Stimulated activated CD8-positive, alpha-beta memory T cell treated with anti-CD3 and anti-CD28 coated beads, Interleukin-7, amount 100 ng/mL, for 4 hours (primary cell): ENCODE measurements at places on chromosomes 1 and 21.

DNA sequence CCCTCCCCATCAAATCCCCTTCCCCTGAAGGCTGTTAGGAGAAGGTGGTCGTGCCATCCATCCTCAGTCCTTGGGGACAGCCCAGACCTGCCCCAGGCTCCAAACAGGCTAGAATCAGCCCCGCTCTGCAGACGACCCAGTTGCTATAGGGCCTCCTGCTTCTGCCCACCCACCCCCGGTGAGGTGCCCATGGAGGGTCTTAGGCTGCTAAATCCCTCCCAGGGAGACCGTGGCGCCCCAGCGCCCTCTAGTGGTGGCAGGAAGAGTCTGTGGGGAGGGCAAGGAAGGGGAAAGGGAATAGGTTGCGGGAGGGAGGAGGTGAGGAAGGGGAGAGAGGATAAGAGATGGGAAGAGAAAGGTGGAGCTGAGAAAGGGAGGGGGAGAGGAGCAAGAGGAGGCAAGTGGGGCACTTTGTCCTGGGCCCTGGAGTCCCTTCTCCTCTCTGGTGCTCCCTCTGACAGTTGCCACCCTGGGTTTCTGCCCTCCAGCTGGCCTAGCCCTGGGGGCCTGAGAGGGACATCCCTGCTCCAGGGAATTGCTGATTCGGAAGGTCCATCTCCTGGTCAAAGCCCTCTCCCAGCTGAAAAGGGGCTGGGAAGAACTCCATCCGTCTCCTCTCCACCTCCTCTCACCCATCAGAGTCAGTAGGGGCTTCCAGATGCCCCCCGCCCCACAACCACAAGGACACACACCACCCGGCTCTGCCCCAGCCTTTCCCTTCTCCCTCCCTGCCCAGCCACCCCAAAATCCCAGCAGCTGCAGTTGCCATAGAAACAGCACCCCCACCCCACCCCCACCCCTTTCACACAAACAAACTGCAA lies 55.4 kb downstream of the CAMK2N1 start:
- DNase-seq: no peak

GRCh38 chr1:61839679-61840078 lies 97.4 kb downstream of the PATJ start:
- DNase-seq: no peak

DNA sequence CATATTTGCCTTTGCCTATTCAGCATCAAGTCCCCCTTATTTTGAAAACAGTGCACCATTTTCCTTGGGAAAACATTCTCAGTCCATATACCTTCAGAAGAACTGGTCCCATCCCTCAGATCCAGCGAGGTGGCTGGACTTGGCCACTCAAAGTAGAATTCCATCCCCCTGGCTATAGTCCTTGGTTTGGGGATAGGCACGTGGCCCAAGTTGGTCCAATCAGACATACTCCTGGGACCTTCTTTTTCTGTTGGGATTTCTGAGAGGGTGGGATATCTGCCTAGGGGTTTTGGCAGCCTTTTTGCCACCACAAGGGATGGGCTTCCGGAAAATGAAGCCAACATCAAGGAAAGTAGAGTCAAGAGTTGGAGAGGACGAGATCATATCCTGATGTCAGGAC lies 10.7 kb upstream of the MATN1 start:
- no peak for DNase-seq

DNA sequence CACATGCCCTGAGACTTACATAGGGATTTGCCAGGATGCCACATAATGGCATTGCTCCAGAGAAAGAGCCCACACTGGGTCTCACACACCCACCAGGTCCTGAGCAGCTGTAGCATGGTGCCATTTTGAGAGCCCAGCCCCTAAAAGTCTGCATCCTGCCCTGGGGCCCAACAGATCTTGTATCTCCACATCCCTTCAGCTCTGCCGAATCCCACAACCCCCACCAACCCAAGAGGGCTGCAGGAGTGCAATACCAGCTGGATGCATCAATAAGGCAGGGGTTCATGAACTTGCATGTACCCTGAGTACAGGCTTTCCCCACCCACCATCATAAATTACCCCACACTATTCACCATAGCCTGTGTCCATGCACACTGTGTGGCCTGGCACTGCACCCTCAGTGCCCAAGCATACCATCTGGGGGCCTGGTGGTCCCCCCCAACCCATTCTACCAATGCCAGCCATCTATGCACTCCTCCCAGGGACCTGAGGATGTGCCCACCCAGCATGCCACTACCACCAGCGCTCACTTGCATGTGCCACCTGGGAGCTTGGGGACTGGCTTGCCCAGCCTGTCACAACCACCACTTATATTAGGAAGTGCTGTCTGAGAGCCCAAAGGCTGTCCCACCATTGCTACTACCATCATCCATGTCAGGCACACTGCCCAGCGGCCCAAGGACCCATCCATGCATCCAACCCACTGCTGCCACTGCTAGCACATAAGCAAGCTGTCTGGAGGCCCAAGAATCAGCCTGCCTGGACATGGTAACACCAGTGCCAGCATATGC lies 4.1 kb upstream of the KRTAP12-2 start:
- DNase-seq: no peak

- DNase-seq: no peak
Measured at GRCh38 chr1:63329621-63330330, 7.4 kb downstream of the FOXD3 start.

DNA sequence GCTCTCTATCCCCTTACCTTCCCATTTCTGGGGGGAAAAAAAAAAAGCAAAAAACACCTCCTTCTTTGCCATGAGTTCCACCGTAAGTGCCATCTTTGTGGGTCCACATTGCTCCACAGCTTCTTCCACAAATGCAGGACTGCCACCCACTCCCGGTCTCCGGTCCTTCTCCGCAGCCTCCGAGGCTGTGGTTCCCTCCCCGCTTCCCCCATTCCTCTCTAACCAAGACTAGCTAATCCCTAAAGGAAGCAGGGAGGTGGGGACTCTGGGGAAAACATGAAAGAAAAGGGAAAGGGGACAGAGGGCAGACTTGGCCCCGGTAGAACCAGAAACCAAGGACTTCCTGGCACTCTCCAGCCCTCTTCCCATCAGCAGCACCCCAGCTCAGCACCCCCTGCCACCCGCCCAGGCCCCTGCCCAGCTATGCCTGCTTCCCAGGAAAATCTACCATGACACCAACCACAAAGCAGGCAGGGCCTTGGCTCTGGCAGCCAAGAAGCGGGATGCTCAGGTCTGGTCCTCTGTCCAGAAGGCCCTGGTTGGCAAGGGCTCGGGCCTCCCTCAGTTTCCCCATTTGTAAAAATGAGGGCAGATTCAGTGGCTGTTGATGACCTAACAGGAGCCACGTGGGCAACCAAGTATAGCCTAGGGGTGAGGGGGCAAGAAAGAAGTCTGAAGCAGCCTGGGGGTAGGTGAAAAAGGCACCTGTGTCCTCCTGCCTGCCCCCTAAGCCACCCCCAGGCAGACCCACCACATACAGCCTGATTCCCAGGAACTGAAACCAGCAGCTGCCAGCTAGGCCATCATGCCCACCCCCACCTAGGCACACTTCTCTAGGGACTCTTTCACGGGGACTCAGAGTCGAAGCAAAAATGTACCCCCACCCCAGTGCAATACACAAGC lies 2.5 kb downstream of the EPHA2 start:
- DNase-seq: no peak

DNA sequence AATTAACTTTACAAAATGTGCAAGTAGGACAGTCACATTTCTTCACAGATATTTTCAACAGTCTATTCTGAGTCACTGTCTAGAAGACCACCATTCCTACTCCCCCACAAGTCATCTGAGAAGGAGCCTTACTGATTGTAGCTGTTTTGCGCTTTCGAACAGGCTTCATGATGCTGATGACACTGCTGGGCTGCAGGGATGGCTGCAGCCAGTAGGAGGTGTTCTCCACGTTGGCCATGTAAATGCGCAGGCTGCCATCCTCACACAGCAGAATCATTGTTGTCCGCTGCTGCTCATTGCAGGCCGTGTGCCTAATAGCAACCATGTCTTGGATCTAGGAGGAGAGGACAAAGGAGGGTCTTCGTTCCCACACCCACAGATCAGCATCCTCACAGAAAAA lies 56.9 kb downstream of the UBR4 start:
- DNase-seq: no peak

GRCh38 chr21:41960386-41960785 lies 6.6 kb upstream of the C2CD2 start:
- no peak for DNase-seq

- no peak for DNase-seq
Measured at GRCh38 chr1:41455479-41456332, 28.8 kb downstream of the EDN2 start.

GRCh38 chr1:9643351-9644256 lies 7.9 kb upstream of the PIK3CD start:
- DNase-seq: no peak

DNA sequence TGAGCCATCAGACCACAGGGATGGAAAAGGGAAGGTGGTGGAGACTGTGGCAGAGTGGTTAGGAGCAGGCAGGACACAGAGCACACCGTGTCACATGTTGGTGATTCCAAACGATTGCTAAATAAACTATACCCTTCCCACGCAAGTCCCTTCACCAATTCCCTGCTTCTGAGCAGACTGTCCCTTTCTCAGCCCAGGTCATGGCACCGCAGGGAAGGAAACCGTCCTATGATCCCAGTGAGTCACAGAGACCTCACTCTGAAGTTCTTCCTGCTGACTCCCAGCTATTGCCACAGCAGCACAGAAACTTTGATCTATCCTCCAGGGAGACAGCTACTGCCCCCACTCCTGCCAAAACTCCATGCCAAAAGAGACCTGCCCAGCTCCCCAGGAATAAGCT lies 19.2 kb downstream of the RIMS3 start:
- no peak for DNase-seq
